ENCODE measurements at places on chromosomes 3 and 15.

- no peak for DNase-seq
Measured at GRCh38 chr3:153285194-153285641, 123.2 kb downstream of the RAP2B start.

DNA sequence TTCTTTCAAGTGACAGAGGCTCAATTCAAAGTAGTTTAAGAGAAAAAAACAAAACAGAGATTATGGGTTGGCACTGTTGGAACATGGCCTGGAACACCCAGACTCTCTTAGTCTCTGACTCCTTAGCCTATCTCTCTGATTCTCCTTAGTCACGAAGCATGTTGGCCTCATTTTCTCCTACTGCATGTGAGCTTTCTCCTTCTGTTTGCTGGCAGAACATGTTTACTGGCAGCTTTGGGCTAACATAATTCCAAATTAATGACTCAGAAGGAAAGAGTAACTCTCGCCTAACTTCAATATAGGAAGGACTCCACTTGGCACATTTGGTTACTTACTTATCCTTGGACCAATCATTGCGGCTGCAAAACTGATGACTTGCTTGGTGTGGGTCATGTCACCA is 21.7 kb upstream of the CCDC39 start:
- DNase-seq: no peak

- DNase-seq: no peak
Measured at GRCh38 chr3:186643493-186643892, 3.3 kb downstream of the FETUB start.

- no peak for DNase-seq
Measured at GRCh38 chr3:176490357-176490756, 706.9 kb downstream of the TBL1XR1 start.

- no peak for DNase-seq
Measured at GRCh38 chr15:64443747-64444621, 16.4 kb upstream of the ZNF609 start.

DNA sequence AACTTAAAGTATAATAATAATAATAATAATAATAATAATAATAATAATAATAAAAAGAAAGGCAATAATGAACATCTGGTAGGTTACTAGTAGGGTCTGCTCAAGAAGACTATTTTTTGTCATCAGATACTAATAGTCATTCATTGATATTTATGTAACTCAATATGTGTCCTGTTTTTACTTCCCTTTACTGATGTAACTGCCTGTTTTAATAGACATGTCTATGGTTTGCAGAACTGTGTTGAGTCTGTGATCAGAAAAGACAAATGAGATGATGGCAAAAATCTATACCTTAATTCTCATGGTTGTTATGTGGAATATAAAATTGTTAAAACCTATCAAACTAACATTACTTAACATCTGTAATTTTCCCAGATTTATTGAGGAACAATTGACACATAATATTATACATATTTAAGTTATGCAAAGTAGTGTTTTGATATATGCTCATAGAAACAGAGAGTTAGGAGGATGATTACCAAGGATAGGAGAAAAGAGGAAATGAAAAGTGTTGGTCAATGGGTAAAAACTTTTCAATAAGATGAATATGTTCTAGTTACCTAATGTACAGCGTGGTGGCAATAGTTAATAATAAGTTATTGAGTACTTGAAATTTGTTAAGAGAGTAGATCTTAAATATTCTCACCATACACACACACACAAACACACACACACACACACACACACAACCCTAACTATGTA is 699.4 kb downstream of the ZPLD1 start:
- DNase-seq: no peak

DNA sequence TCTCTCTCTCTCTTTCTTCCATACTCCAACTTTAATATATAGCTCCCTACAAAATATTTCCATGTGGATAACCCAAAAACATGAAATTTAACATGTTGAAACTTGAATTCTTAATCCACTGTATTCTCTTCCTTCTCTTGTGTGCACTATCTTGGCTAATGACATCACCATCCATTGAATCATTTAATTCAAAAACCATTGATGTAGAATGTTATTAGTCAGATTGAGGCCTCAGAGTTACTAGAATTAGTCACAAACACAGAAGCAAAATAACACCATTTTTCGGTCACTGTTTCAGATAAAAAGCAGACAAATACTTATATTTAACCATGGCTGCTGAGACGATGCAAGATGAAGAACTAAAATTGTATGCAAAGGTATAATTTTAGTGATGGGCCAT is 256.9 kb upstream of the LRRC3B start:
- no peak for DNase-seq

DNA sequence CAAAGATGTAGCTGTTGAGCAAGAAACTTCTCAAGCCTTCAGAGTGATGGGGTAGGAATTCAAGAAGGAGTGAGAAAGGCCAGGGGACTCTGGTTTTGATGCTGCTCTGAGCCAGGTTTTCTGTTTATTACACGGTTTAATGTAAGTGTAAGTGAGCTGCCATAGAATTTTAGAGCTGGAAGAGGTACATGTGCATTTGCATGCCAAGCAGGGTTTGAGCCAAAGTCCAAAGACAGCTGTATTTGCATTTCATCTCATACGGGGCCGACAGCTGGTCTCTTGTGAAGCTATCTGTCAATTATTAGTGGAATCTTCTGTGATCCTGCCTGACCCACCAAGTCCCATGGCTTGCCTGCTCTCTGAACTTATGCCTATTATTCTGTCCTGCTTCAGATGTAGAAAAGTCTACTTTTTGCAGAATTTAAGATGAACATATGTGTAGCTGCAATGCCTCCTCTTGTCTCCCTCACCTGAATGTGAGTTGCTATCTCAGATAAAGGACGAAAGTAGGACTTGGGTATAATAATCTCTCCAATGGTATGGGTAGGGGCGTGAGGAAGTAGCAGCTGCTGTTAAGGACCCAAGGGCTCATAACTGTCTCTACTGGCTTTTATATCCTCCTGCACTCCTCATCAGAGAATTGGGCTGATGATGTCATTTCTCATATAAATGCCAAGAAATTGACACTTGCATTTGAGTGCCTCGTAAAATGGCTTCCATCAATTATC is 160.0 kb downstream of the SQOR start:
- DNase-seq: no peak

- DNase-seq: no peak
Measured at GRCh38 chr3:130974201-130974600, 52.4 kb downstream of the ASTE1 start.

DNA sequence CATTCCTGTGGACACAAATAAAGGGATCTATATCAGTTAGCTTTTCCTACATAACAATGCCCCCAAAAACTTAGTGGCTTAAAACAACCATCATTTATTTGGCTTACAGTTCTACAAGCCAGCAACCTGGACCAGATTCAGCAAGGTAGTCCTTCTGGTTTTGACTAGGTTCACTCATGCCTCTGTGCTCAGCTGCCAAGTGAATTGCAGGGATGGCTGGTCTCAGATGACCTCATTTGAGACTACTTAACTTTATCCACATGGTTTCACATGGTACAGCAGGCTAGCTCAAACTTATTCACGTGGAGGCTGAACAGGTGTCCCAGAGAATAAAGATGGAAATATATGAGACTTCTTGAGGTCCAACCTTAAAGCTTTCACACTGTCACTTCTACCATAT is 119.3 kb upstream of the BFSP2 start:
- no peak for DNase-seq

GRCh38 chr3:62113092-62113491 is 260.3 kb downstream of the FEZF2 start:
- no peak for DNase-seq

DNA sequence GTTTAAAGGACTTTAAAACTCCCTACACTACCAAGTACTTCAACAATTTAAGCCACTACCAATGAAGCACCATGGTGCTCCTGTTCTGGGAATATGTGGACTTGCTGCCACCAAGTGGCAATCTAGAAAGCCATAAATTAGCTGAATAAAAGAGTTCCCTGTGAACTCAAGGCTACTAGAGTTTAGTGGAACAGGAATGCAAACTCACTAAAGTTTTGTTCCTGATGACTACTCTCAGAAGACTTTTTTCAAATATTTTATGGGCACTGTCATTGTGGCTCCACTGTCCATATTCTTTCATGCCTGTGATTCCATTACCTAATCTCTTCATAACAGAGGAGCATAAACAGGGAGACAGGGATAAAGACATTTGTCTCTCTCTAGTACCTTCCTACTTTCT is 63.9 kb downstream of the TMCC1 start:
- no peak for DNase-seq

- no peak for DNase-seq
Measured at GRCh38 chr15:91867581-91868026, 14.1 kb downstream of the SLCO3A1 start.

DNA sequence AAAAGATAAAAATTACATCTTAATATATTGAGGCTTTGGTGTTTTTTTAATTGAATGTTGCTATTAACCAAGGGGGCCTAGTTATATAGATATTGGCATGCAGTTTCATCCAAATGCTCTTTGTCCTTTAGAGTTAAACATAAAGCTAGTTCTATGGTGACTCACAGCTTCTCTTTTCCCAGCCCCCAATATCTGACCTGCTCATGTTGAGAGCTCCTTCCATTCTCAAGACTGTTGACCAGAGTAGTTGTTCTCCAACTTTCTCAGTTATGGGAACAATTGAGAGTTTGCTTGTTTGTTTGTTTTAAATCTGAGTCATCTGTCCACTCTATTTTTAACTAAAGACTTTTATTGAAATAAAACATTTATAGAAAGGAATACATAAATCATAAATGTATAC is 15.8 kb upstream of the RARB start:
- no peak for DNase-seq

GRCh38 chr15:27427276-27427675 is 456.3 kb downstream of the GABRG3 start:
- DNase-seq: no peak

DNA sequence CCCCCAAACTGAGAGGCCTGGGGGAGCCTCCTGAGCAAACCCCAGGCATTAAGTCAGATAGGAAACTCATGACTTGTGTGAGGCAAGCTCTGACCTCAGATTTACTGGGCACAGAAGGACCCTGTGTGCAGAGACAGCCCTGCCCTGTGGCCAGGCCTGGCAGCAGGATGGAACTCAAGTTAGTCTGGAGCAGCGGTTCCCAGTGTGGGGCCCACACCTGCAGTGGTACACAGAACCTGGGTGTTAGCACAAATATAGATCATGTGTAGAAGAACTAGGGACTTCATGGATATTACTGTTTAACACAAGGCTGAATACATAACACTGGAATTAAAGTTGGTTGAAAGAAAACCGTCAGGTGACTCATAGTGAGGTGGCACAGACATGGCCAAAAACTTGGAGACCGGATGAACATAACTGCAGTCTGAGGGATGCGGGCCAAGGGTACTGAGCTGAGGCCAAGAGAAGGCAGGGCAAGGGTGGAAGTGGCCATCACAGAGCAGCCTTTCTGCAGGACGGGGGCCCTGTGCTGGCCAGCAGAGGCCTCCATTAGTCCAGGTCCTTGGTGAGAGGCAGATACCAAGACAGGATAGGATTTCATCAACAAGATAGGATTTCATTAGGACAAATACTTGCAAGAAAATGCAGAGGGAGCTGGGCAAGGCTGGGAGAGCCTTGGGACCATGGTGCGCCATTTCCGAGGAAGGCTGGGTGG is 40.9 kb downstream of the IRAK2 start:
- no peak for DNase-seq

- no peak for DNase-seq
Measured at GRCh38 chr3:18432752-18433151, 7.6 kb upstream of the SATB1 start.

- DNase-seq: no peak
Measured at GRCh38 chr3:120846073-120846472, 61.9 kb upstream of the STXBP5L start.

- DNase-seq: no peak
Measured at GRCh38 chr15:86506401-86506800, 426.7 kb downstream of the AGBL1 start.

DNA sequence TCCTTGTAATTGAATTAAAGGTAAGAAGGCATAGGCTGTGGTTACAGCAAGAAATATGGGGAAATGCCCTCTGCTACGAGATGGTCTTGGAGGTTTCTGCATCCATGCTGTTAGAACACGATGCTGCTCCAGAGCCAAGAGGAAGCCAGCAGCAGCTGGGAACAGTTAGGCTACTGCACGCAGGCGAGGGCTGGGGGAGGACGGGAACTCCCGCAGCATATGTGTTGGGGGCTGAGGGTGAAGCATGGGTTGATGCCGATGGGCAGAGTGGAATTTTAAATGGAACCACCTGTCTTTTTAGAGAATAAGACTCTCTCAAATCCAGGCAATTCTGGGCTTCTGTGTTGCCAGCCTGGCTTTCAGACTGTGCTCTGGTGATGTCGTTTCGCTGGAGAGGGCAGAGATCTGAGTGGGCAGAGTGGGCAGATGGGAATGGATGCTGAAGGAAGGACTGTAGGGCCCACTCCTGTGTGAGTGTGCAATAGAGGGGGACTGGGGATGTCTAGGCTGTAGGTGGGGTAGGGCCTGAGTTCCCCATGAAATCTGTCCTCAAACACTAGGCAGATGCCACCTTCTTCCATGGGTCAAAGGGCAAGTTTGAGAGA is 417.0 kb upstream of the TPM1 start:
- no peak for DNase-seq

GRCh38 chr3:100440895-100441294 is 39.6 kb downstream of the LNP1 start:
- DNase-seq: no peak

GRCh38 chr15:90171623-90172022 is 29.5 kb upstream of the SEMA4B start:
- no peak for DNase-seq

DNA sequence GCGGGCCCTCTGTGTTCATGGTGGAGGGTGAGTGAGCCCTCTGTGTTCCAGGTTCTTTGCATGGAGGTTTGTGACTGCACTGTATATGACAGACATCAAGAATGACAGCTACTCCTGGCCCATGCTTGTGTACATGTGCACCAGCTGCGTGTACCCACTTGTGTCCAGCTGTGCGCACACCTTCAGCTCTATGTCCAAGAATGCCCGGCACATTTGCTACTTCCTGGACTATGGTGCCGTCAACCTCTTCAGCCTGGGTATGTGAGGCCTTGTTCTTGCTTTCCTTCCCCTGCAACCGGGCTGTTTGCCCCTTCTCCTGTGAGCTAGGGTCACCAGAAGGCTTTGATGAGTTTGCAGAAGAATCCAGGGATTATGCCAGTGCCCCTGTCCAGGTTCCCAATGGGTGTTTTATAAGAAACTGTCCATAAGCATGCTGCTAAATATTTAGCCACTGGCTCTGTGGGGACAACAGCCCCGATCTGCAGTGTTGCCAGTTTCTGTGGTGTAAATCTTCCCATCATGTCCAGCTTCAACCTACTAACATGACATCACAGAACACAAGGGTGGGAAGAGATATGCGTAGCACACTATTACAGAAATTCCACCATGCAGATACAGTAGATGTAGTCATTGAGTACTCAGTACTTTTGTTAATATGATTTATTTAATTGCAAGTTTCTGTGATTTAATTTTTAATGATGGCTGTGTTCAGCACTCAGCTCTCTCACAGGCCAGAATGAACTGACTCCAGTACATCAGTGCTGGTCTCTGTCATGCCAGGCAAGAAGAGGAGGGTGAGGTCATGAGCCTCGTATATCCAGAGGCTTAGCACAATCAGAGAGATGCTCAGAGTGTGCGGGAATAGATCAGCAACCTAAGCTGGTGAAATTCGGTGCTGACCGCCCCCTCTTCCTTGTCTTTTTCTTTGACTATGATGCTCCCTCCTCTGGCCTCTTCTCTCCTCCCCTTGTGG is 29.2 kb upstream of the KIF23 start:
- no peak for DNase-seq

GRCh38 chr3:152245498-152246170 is 23.1 kb upstream of the MBNL1 start:
- DNase-seq: no peak

GRCh38 chr3:112925969-112926368 is 48.9 kb downstream of the CD200R1 start:
- no peak for DNase-seq

Data from SIG-M5 (cell line).